ENCODE measurements at places on chromosomes 7 and 10.
A peak's percentile ranks its signal among the peaks of the same experiment; 100 is the strongest.

DNA sequence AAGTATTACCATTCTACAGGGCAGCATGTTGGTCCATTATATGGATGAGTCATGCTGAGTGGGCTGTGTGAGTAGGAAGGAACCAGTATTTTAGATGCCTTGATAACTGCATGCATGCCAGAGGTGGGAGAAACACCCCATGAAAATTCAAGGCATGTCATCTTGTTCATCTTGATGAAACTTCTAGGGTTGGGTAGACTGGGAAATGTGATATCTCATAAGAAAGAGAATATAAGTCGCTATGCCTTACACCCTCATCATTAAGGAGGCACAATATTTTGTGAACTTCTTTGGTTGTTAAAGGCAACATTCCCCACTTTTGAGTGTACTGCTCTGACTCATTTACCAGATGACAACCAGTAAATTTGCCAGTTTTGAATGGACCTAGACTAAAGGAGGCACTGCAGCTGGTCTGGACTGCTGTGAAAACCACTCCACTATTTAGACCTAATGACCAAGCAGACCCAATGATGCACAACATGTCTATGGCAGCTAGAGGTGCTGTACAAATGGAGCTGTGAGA is 48.0 kb downstream of the ZNF365 start:
- DNase-seq, result no peak

DNA sequence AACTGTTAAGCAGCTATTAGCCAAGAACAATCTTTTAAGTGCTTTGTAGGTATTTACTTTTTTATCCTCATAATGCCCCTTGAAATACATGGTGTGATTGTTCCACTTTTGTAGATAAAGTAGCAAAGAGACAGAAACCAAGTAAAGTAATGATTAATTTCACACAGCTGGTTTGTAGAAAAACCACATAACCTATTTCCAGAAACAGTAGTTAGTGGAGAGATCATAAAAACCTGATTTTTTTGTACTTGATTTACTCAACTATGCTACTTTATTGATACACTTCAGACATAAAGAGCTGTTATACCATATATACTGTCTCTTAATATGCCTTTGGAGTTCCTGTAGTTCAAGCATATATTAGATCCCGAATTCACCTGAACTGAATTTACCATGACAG is 118.4 kb downstream of the SEMA3A start:
- no peak for DNase-seq

DNA sequence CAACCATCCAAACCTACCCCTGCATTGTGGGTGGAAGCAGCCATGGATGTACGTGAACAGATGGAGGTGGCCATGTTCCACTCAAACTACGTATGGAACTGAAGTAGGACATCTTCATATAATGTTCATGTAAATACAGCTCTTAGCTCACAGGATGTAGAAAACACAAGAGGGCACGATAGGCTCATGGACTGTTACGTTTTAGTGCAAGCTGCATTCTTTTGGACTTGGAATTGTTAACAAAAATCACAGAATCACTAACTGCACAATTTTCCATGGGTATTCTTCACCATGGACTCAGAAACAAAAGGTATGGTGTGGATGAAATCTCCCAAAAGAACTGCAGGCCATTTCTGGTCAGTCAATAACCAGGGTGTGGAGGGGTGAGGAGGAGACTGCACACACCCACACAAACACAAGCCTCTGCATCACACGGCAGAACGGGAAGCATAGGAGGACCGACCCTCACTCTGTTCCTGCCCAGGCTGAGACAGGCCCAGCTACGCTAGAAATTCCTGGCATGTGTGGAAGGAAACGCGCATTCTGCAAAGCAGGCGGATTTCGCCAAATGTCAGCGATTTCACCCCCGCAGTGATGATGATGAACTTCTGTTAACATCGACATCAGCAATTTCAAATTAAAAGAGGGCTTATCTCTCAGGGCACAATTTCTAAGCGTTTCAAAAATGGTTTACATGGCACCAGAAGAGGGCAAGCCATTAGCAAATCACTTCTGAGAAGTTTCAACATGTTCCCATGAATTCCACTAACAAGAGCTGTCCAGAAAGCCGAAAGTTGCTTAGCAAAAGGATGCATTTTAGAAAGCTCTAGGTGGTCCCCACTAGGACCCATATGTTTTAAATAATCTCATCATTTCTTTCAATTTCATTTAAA is 149.0 kb downstream of the TNS3 start:
- DNase-seq, result no peak

DNA sequence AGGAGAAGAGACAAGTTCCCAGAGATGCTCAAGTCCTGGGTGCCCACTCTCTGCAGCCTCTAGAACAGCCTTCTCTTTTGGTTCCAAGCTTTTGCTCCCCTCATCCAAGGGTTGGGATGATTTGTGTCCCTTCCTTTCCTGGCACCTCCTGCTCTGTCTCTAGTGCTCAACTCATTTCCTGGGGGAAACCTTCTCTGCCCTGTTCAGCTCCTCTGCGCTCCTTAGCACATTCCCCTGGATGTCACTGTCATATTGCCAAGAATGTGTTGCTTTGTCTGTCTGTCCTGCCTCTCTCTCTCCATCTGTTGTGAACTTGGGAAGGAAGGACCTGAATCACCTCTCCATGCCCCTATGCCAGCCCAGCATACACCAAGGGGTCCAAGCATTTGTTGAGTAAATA is 5.1 kb upstream of the LBX1 start:
- no peak for DNase-seq

- no peak for DNase-seq
Observed at GRCh38 chr7:67916571-67917436, 920.2 kb downstream of the TYW1 start.

GRCh38 chr10:132143162-132143561 is 43.6 kb upstream of the DPYSL4 start:
- DNase-seq, result no peak

GRCh38 chr7:79854621-79855020 is 280.0 kb upstream of the GNAI1 start:
- no peak for DNase-seq

- no peak for DNase-seq
Observed at GRCh38 chr7:96303105-96303685, 18.7 kb downstream of the SLC25A13 start.

DNA sequence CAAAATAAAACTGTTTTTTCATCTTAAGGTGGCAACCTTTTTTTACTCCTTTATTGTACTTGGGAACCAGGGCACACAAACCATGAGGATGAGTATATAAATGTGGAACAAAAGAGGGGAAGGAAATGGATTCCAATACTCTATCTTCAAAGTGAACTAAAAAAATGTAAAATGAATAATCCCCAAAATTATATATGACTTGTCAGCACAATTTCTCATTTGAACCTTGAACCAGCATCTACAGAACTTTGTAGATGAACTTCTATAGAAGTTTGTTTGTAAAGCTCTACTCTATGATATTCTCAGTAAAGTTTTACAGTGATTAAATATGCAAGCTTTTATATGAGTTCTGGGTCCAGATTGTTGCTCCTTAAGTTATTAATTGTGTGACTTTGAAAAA is 218.2 kb upstream of the ETV1 start:
- no peak for DNase-seq

GRCh38 chr10:64519831-64520230 is 998.6 kb downstream of the REEP3 start:
- DNase-seq, result no peak

- no peak for DNase-seq
Observed at GRCh38 chr10:77111611-77112550, 525.7 kb downstream of the KCNMA1 start.

- peak; percentile 28 for DNase-seq
Observed at GRCh38 chr10:102644066-102644645, at the start of gene TRIM8. Gene TRIM8, plus strand, starts transcription at chr10:102644479. Its CDS starts 139 bp downstream, at chr10:102644618.

- DNase-seq, result no peak
Observed at GRCh38 chr10:4102802-4103344, 317.9 kb upstream of the KLF6 start.

- DNase-seq, result no peak
Observed at GRCh38 chr7:109449760-109450159, 880.1 kb downstream of the DNAJB9 start.

DNA sequence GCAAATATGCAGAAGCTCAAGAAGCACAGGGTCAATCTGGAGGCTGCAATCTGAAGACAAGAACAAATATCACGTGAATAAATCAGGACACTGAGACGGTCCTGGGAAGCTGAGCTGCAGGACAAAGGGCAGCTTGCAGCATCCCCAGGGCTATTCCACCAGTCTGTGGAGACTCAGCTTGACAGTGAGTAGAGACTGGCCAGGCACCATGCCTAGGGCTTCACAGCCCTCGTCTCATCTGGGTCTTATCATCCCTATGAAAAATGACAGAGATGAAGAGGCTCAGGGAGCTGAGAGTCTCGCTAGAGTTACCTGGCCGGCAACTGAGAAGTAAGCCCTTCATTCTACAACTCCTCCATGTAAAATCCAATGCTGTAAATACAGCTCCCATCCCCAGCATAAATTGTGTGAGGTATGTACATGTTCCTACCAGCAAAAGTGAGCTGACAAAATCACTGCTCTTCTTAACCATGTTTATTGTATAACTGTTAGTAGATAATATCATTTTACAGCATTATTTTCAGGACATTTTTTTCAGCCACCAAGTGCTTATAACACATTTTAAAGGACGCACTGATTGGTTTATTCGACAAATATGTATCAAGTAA is 186.6 kb upstream of the IGFBP3 start:
- DNase-seq, result no peak

DNA sequence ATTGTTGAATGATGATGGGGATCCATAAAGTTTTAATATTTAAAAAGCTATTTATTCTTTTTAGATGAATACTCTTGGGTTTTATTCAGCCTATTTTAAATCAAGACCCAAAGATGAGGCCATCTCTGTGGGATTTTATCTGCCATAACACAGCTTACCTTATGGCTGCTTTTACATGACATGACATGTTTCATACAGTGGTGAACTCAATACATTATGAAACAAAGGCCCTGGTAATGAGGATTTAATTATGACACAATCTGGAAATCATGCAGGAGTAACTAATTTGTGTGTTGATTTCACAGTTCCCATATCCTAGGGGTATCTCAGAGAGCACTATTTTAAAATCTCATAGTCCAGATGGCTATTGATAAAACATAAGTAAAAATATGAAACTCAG is 661.8 kb upstream of the FZD8 start:
- DNase-seq, result no peak

- DNase-seq, result no peak
Observed at GRCh38 chr10:77371421-77371820, 266.2 kb downstream of the KCNMA1 start.

- DNase-seq, result no peak
Observed at GRCh38 chr10:34172936-34173533, 642.1 kb downstream of the PARD3 start.

DNA sequence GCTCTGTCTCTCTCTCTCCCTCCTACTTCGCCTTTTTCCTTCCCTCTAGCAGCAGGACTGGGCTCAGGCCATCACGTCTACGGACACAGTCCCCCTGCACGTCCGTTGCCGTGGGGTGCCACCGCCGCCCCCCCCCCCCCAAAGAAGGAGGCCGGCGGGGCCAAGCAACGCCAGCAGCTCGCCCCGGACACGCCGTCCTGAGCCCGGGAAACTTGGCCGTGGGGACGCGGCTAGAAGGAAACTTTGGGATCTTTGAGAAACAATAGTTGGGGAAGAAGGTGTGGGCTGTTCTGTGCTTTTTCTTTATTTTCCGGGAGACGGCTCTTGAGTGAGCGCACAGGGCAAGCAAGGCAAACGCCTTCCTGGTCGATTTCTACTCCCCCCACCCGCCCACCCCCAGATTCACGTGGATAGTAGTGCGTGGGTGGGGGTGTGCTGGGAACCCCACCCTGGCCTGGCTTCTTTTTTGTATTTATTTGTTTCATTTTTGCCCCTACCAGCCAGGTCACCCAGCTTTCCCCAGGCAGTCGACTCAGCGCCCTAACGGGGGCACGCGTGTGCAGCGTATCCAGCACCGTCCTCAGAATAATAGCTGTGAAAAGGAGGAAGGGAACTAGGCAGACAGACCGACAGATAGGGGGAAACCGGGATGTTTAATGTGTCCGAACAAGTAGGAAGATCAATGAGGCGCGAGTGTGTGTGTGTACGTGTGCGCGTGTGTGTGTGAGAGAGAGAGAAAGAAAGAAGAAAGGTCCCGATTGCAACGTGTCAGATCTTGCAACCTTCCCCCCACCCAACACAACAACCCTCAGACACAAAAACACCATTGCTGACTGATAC is 1.4 kb downstream of the MXI1 start:
- peak; percentile 19 for DNase-seq

- DNase-seq, result no peak
Observed at GRCh38 chr10:7915923-7916536, 97.7 kb downstream of the TAF3 start.

- no peak for DNase-seq
Observed at GRCh38 chr7:30997316-30997715, 33.6 kb downstream of the GHRHR start.

- DNase-seq, result no peak
Observed at GRCh38 chr7:66505531-66506451, 122.9 kb upstream of the KCTD7 start.

DNA sequence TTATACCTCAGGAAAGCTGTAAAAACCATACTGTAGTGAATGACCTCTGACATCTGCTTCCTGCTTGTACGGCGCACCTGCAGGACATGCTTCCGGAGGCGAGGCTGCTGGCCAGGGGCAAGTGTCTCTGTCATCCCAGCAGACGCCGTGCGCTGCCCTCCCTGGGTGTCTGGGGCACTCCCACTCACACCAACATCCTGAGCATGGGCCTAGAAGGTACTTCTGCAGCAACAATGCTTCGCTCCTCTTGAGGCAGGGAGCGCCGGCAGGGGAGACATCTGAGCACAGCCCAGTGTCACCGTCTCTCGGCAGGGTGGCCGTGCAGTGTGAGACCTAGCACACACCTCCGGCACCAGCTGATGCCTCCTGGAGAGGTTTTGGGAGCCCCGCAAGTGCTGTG is 269.2 kb downstream of the MAD1L1 start:
- DNase-seq, result no peak

GRCh38 chr7:95919556-95919955 is 147.2 kb downstream of the DYNC1I1 start:
- no peak for DNase-seq

DNA sequence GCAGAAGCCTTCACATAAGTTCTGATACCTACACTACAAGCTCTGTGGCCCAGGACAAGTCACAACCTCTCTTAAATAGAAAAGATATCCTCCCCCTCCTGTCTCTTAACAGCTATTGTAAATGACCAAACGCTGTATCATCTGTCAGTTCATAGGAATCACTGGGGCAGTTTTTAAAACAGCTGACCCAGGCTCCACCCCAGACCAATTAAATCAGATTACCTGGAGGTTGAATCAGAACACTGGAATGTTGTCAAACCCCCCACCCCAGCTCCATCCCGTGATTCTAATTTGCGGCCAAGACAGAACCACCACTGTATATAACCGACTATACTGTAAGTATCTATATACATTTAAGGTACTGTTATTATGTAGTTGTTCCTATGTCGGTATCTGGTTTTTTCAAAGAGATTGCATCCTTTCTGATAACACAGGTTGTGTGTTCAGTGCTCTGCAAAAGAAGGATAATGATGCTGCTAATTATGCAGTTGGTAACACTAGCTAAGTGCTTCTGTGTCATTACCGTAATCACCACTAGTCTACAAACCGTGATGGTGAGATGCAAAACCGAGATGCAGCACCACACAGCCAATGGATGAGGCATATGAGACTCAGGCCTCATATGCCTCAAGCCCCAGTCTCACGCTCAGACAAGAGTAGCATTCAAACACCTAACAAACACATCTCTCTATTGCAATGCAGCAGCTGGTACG is 47.4 kb downstream of the TNS3 start:
- DNase-seq, result no peak

GRCh38 chr7:35781200-35781701 is 19.6 kb upstream of the SEPTIN7 start:
- no peak for DNase-seq

- no peak for DNase-seq
Observed at GRCh38 chr7:7183061-7183837, 905 bp downstream of the C1GALT1 start.

GRCh38 chr7:136053689-136054485 is 76.7 kb upstream of the MTPN start:
- no peak for DNase-seq
